ENCODE measurements at places on chromosomes 2 and 18. TPM values are rescaled to one million over a fixed set of nuclear protein-coding genes. Genes with fewer than 3 reads are reported as not detected.

The HAAO gene
- total RNA-seq, result 3.1 TPM

The ANKRD44 gene
- 71.5 TPM for total RNA-seq

DNA sequence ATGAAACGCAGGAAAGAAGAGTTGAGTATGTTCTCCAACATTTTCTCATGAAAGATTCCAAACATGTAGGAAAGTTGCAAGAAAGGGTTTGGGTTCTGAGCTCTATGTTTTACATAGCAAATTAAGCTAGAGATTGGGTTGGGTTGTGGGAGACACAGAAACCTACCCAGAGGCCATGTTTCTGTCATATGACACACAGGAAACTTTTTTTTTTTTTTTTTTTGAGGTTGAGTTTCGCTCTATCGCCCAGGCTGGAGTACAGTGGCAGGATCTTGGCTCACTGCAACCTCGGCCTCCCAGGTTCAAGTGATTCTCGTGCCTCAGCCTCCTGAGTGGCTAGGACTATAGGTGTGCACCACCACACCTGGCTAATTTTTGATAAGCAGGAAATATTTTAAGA is 57.6 kb downstream of the DOCK10 start:
- no peak for DNase-seq

The ZSWIM2 gene
- not detected for total RNA-seq

The NFE2L2 gene
- total RNA-seq, result 97.6 TPM

DNA sequence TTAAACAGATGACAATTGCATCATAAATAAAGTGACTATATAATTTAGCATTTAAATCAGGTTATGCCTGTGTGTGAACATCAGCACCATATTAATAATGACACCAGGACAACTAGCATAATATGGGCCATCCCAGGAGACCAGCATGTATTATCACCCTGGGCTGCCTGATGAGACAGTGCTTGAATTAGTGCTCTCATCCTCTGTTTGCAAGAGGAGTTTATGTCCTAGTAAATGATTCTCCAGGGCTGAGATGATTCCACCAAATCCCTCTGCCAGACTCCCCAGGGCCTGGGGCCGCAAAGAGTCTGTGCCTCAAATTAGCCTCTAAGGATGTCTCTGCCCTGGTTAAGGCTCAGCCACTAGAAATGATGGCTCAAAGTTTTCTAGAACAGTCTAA is 97.7 kb downstream of the SGPP2 start:
- no peak for DNase-seq

GRCh38 chr2:98727369-98728087 is 3.4 kb downstream of the MGAT4A start:
- peak; percentile 57 for DNase-seq

DNA sequence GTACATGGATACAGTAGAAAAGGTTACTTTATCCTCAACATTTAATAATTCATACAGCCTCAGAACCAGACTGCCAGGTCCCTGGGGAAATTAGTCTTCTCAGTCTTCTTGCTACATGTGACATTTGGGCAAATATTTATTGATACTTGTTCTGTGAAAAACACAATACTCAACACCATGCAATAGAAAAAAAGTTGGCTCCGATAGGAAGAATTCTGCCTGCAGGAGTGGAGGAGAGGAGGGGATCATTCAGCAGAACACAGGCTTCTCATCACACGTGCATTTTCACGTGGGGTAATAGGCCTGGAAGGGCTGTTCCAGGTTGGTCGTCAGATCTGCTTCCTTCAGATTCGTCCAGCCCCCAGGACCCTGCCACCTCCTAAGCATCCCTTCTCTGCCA is 58.4 kb upstream of the ACKR3 start:
- DNase-seq, result no peak

GRCh38 chr2:101909760-101910159 is 82.0 kb upstream of the IL1R2 start:
- DNase-seq, result no peak

- no peak for DNase-seq
Measured at GRCh38 chr2:190432567-190433231, 24.5 kb downstream of the MFSD6 start.

DNA sequence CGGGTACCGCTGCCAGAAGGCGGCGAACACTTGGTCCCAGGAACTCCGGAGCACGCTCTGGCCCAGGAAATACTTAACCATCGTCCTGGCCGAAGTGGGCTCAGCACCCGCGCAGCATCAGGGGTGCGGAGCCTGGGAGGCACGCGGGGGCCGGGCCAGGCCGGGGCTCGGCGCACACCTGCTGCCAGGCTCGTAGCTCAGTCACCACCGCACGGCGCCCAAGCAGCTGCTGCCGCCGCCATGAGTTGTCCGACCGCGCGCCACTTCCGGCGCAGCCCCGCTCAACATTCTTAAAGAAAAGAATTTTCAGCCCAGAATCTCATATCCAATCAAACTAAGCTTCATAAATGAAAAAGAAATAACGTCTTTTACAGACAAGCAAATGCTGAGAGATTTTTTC is 34.0 kb downstream of the MDH1 start:
- DNase-seq, result no peak

GRCh38 chr2:37774976-37775907 is 103.8 kb upstream of the CDC42EP3 start:
- no peak for DNase-seq
